Activated CD4-positive, CD25-positive, alpha-beta regulatory T cell treated with anti-CD3 and anti-CD28 coated beads, Interleukin-2, amount 50 U/mL, for 16 hours (primary cell): ENCODE measurements at places on chromosomes 11 and 22.

DNA sequence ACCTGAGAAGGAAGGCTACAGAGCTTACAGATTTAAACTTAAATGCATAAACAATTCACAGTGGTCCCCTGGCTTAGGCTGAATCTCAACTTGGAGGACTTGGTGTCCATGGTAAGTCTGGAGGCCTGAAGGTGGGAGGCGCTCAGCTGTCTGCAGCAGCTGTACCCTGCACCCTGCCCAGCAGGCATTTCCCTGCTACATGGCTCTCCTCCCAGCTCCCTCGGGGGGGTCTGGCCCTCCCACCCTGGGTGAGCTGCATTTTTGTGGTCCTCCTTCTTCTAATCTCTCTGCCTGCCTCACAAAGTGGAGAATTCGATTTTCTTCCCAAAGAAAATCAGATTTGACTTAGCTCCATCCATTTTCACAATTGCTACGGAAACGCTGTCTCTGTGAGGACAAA, 273.2 kb downstream of the KIRREL3 start:
- no peak for DNase-seq

- no peak for DNase-seq
Observed at GRCh38 chr11:9808943-9809342, 145.1 kb downstream of the SWAP70 start.

- DNase-seq, result no peak
Observed at GRCh38 chr22:39942439-39943230, 17.6 kb upstream of the TMA7B start.

- DNase-seq, result peak; percentile 6
Observed at GRCh38 chr11:20110908-20111669, 49.2 kb downstream of the DBX1 start.

GRCh38 chr11:110293389-110293788, 3.0 kb downstream of the RDX start:
- no peak for DNase-seq

DNA sequence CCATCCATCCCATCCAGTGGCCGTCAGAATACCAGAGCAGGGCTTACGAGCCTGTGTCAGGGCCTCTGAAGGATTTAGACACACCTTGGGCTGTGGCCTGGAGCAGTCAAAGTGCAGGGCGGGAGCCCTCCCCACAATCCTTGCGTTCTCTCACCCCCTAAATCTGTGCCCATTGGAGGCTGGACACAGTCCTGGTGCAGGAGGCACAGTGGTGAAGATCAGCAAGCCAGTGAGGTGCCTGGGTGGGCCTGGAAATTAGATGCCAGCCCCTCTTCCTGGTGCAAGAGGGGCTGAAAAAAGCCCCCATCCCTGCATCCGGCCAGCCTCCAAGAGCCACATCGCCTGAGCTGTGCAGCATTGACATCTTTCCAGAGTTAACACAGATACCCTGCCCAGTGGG, 1045.8 kb downstream of the TBC1D22A start:
- DNase-seq, result no peak

DNA sequence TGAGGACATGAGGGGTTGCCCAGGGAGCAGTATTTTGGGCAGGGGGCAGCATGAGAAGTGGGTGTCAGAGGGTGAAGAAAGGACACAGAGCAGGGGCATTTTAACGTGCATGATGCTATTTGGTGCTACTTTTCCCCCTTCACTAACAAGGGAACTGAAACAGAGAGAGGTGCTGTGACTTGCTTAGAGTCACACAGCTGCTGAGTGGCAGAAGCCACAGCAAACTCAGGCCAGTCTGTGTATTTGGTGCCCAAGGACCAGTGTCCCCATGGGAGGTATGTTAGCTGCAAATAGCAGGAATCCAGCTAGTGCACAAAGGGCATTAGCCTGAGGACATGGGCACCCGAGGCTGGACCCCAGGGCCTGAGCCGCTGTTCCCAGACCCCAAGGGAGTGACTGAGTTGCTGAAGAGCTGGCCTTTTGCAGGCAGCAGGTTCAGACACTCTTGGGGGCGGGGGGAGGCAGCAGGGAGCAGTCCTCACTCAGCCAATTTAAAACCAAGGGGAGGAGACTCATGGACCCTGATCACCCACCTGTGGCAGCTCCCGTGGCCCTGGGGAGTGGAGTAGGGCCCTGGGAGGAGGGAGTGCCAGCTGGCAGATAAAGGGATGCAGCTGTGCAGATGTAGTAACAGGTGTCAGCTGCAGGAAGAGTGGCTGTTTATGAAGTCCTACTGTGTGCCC, 14.6 kb downstream of the PARVG start:
- DNase-seq, result no peak

DNA sequence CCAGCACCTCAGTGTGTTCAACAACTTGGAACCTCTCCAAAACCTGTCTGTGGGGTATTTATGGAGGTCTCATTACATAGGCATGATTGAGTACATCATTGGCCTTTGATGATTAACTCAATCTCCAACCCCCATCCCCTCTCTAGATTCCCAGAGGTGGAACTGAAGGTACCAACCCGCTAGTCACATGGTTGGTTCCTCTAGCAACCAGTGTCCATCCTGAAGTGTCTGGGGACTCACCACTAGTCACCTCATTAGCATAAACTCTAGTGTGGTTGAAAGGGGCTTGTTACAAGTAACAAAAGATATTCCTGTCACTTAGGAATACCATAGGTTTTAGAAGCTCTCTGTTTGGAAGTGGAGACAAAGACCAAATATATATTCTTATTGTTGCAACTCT, 40.3 kb downstream of the SIK2 start:
- no peak for DNase-seq

GRCh38 chr22:20523086-20523983, 15.9 kb downstream of the MED15 start:
- DNase-seq, result no peak

DNA sequence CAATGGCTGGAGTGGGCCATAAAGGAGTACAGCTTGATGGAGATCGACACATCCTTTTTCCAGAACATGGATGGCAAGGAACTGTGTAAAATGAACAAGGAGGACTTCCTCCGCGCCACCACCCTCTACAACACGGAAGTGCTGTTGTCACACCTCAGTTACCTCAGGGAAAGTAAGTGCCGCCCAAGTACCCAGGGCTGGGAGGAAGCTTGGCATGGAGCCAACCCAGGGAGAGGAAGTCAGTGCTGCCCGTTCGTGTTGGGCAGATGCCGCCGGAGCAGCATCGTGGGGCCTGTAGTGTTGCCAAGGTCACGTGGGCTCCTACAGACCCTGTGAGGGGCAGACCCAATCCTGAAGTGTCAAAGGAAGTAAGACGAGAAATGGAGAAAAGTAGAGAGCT, 78.9 kb downstream of the FLI1 start:
- DNase-seq, result no peak

- DNase-seq, result no peak
Observed at GRCh38 chr11:34792814-34793258, 123.3 kb downstream of the APIP start.

DNA sequence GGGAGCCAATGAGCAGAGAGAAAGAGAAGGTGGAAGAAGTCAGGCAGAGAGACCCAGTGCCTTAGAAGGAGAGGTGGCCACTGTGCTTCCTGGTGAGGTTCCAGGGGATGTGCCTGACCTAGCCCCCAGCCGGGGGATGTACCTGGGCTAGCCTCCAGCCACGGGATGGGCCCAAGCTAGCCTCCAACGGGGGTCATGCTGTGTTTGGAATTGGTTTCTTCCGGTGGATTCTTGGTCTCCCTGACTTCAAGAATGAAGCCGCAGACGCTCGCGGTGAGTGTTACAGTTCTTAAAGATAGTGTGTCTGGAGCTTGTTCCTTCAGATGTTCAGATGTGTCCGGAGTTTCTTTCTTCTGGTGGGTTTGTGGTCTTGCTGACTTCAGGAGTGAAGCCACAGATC, 6.9 kb upstream of the SMIM38 start:
- no peak for DNase-seq

GRCh38 chr11:87306262-87306851, 268.6 kb downstream of the TMEM135 start:
- no peak for DNase-seq

DNA sequence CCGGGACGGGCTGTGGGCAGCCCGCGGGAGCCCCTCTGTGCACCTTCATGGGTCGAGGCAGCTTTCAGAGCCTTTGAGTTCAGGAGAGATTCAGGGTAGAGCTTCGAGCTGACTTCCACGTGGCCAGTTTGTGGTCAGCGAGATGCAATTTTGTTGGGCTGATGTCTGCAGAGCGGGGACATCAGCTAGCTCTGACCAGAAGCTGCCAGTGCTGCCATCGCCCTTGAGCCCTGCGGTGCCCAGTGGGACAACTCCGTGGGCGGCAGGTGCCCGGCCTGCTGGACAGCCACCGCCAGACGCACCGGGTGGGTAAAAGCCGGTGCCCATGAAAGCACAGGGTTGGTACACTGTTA, 719 bp downstream of the TALDO1 start:
- DNase-seq, result no peak

DNA sequence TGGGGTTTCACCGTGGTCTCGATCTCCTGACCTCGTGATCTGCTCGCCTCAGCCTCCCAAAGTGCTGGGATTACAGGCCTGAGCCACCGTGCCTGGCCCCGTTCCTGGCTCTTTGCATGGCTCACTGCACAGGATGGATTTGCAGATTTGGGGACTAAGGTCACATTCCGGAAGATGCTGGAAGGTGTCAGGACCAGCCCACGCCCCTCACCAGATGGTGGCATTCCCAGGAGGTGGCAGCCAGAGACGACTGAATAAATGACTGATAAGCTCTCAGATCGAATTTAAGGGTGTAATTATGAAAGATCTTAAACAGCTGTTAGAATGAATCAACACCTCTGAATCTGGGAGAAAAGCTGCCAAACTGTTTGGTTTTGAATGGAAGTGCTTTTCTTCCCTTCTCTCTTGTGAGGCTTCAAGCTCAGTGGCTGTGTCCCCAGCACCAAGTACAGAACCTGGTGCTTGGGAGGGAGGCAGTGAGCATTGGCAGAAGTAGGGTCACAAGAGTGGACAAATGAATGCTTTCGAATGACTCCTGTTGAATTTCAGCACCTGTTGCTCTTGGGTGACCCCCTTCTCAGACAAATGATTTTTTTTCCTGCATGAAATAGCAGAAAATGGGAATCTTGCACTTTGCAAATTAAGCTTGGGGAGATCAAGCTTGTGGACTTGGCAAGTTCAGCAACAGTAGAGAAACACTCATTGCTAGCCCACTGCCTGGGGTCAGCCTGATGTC, 69.6 kb downstream of the KIAA1671 start:
- DNase-seq, result no peak

DNA sequence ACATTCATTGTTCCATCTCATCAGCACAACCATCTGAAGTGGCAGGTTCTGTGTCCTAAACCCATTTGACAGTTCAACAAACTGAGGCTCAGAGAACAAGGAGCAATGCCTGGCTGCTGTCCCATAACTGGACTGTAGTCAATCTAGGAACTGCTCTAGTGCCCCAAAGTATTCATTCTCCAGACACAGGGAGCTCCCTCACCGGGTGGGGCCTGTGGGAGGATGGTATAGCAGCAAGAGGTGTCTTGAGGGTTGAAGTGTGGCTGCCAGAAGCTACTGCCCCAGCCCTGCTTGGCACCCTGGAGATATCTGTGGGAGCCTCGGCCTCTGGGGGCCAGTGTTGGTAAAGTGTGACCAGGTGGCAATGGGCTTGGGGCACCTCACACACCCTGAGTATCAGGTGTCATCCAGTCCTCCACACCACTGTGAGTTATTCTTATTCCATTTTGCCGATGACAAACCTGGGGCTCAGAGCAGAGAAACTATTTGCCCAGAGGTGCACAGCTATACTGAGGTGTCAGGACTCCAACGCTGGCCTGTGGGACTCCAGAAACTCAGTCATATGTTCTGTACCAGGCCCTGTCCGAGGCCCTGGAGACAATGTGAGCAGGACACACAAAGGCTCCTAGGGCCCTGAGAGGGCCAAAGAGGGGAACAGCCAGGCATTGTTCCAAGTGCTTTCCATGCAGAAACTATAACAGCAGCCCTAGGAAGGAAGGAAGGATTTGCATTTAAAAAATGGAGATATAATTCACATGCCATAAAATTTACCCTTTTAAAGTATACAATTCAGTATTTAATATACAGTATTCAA, 46.0 kb upstream of the KLHL35 start:
- DNase-seq, result no peak

DNA sequence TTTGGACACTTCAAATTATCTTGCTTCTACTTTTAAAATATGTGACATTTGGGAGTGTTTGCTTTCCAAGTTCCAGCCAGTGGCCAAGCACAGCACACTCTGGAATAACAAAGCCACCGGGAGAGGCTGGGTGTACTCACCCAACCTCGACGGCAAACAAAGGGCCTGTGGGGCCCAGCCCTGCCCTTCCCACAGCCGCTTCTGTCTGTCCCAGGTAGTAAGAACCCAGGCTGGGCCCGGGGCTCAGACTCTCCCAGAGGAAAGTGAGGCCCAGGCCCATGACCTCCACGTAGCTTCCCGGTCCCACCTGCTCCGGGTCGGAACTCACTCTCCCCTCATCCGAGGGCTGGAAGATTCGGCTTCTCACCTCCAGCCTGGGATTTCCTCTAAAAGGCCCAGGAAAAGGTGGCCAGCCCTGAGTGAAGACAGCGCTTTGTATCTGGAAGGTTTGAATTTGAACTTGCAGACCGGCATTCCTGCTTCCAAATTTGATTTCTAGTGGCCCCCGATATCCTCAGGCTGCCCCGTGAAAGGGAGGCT, 93.5 kb downstream of the CELSR1 start:
- DNase-seq, result no peak

GRCh38 chr11:70481625-70482528, 83.5 kb downstream of the CTTN start:
- no peak for DNase-seq

DNA sequence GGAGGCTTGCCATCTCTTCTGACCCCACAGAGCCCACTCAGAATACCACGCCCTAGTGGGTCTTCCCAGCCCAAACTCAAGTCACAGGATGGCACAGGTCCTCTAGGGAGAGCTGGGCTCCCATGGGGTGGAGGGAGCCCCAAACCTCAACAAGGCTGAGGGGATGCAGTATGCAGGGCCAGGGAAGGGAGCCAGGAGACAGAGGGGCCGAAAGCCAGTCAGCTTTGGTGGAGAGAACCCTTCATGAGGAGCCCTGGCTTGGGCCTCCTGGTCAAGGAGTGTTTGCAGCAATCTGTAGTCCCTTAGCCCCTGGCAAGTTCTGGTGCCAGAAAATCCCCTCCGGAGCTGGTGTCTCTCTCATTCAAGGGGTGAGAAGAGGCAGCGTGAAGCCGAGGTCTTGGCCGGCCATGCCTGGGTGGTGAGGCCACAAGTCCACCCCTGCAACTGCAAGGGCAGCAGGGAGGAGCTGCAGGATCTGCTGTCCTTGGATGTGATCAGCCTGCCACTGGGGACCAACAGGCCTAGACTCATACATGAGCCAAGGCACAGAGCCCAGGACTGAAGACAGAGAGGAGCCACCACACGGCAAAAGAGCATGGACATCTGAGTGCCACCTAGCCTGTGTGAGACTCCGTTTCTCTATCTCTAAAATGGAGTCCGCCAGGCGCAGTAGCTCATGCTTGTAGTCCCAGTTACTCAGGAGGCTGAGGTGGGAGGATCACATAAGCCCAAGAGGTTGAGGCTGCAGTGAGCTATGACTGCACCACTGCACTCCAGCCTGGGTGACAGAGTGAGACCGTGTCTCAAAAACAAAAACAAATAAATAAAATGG, 24.1 kb downstream of the NEAT1 start:
- no peak for DNase-seq
